ENCODE measurements at places on chromosomes 6 and 20. TPM values are rescaled to one million over a fixed set of nuclear protein-coding genes. Genes with fewer than 3 reads are reported as not detected.

The CDSN gene
- total RNA-seq, result not detected

The LGSN gene
- not detected for total RNA-seq

The PNPLA1 gene
- not detected for total RNA-seq

The OR2J3 gene
- total RNA-seq, result not detected

The TAGAP gene
- total RNA-seq, result 113 TPM

The TEAD3 gene
- 0.81 TPM for total RNA-seq

The SLC35A1 gene
- 7.7 TPM for total RNA-seq

The OLIG3 gene
- 0.67 TPM for total RNA-seq

DNA sequence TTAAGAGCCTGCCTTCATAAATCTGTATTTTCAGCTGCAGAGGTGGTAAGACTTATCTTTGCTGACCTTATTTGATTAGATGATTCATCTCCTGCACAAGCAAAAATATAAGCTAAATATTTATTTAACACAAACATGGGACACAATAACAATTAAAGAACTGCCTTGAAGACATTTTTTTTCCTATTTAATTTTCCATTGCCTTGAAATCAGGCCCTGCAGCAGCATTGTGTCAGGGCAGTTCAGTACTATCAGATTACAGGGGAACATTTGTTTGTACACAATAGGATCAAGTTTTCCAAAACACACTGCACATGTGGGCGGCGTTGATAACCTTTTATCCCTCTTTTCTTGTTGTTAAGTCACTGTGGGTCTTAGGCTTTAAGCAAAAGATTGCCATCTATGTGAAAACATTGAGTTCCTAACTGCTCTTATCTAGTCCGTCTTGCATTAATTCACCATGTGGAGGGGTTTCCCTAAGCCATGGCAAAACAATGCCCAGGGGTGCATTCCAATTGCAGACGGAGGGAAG, 7.4 kb downstream of the ADGRF5 start:
- no peak for DNase-seq

DNA sequence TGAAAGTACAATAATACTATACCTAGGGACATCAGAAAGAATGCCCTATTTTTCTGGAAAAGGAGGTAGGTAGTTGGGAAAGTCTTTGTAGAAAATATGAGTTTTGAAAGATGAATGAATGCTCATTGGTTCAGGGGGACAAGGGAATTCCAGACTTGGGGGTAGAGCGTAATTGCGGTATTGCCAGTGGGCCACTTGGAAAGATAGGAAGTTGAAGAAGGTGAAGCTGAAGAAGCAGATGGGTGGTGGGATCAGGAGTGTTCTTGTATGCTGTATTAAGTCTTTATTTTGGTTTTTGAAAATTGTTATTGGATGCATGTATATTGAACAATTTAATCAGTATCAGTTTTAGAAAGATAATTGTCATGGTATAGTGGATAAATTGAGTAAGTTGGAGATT, 57.9 kb upstream of the SMIM8 start:
- DNase-seq, result no peak

DNA sequence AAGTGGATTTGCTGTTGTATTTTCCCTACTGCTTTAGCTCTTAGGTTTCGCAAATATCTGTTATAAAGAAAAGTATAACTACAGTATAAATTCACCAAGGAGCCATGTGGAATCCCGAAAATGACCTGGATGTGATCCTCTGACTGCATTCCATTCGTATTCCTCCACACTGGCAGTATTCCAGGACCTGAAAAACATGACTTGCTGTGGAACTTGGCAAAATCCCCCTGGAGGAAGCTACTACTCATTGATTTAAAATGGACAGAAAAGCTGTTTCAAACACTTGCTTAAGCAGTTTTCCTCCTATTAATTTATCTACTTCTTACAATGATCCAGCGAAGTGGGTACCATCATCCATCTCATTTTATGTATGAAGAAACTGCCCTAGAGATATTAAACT, 13.3 kb upstream of the ENPP5 start:
- no peak for DNase-seq

- no peak for DNase-seq
Measured at GRCh38 chr6:128208078-128208477, 307.2 kb upstream of the THEMIS start.

- DNase-seq, result no peak
Measured at GRCh38 chr20:34983995-34984735, 28.5 kb downstream of the MYH7B start.

DNA sequence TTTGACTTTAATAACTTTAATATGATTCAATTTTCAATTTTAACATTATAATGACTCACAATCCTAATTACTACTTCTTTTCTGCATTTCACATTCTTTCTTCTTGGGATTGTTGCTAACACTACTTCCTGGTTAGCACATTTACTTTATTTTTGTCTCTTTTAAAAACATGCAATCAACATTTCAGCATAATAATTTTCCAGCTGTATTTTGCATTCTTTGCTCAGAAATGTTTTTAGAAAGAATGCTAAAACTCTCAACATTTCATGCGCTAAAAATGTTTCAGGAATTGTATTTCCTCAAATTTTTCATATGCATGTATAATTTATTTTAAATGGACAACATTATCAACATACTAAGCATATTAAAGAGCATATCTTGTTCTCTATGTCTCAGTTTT, 1302.1 kb upstream of the GJE1 start:
- no peak for DNase-seq

DNA sequence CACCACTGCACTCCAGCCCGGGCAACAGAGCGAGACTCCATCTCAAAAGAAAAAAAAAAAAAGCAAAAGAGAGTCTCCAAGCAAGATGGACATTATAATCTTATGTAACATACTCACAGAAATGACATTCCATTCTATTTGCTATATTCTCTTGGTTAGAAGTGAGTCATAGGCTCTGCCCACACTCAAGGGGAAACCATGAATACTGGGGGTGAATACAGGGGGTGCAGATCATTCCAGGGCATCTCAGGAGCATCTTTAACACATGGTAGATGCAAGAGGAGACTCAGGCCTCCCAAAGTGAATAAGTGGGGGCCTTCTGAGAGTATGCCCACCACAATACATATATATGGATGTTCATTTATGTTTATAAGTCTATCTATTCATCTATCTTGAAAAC, 18.3 kb upstream of the RANBP9 start:
- DNase-seq, result peak; percentile 31

Measured in activated CD8-positive, alpha-beta T cell treated with anti-CD3 and anti-CD28 coated beads for 36 hours (primary cell).